ENCODE measurements at places on chromosomes 1 and 21.

GRCh38 chr1:229478852-229479251 lies 29.3 kb downstream of the NUP133 start:
- no peak for DNase-seq

- no peak for DNase-seq
Measured at GRCh38 chr21:20040768-20041167, 957.4 kb upstream of the NCAM2 start.

GRCh38 chr1:37553598-37553926 lies 531 bp downstream of the SNIP1 start:
- no peak for DNase-seq

GRCh38 chr1:155126556-155127104 lies 1.0 kb upstream of the EFNA1 start:
- no peak for DNase-seq

GRCh38 chr1:29385966-29386365 lies 149.6 kb downstream of the PTPRU start:
- no peak for DNase-seq

DNA sequence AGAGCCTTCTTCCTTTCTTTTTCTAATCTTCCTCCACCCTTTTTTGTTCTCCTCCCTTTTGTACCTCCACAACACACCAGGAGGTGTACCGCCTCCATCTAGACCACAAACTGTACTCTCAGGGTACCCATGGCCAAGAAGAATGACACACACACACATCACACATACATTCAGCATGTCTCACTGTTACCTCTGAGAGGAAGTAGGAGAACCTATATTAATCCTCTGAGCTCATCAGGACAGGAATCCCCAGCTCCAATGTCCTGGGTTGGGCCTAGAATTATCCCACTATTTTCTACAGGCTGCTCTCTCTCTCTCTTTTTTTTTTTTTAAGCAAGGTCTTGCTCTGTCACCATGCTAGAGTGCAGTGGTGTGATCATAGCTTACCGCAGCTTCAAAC lies 36.7 kb downstream of the ATP2B4 start:
- no peak for DNase-seq

- no peak for DNase-seq
Measured at GRCh38 chr1:77465139-77465538, 183.3 kb downstream of the AK5 start.

DNA sequence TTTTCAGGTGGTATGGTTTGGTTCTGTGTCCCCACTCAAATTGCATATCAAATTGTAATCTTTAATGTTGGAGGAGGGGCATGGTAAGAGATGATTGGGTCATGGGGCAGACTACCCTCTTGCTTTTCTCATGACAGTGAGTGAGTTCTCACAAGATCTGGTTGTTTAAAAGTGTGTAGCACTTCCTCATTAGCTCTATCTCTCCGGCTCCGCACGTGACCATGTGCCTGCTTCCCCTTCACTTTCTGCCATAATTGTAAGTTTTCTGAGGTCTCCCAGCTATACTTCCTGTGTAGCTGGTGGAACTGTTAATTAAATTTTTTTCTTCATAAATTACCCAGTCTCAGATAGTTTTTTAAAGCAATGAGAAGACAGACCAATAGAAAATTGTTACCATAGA lies 843.2 kb downstream of the AMY1C start:
- DNase-seq, result no peak

DNA sequence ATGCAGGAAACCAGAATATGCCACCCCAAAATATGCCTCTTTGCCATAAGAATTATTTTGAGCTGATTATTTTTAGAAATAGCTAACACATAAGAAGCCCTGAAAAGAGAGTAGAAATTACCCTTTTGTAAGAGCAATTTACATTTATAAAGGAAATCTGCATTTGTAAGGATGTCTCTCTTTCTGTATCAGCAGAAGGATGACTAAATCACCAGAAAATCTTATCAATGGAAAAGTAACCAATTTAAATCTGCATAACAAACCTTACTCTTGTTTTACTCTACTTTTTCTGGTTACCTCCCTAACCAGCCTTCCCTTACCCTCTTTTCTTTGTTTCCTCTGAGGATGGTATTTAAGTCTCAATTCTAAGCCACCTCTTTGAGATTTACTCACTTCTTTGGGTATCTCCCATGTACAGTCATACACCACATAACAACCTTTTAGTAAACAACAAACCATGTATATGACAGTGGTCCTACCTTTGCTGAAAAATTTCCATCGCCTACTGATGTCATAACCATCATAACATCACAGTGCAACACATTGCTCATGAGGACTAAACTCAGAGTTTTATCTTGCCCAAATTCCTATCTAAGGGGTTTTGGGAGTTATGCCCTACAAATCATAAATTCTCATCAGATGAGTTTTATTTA lies 126.6 kb upstream of the PLPPR4 start:
- no peak for DNase-seq
